ENCODE measurements at places on chromosomes 12 and 14. TPM values are rescaled to one million over a fixed set of nuclear protein-coding genes. Genes with fewer than 3 reads are reported as not detected.

DNA sequence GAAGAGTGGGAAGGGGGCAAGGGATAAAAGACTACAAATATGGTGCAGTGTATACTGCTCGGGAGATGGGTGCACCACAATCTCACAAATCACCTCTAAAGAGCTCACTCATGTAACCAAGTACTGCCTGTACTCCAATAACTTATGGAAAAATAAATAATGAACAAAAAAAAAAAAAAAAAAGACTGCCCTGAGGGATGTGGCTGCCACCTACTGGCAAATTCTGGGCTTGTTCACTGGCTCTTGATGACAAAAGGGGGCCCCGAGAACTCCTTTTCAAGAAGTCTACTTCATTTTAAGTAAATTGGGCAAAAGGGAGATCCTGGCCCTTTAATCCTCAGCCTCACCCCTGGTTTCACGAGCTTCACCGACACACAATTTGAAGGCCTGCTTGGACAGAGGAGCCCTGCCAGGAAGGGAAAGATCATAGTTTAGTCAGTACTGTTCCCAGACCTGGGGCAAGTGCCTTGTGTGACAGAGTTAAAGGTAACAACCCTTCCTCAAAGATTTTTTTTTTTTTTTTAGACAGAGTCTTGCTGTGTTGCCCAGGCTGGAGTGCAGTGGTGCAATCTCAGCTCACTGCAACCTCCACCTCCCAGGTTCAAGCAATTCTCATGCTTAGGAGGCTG lies 26.1 kb upstream of the STAC3 start:
- no peak for DNase-seq

Gene ALDH1L2
- total RNA-seq = 153 TPM

DNA sequence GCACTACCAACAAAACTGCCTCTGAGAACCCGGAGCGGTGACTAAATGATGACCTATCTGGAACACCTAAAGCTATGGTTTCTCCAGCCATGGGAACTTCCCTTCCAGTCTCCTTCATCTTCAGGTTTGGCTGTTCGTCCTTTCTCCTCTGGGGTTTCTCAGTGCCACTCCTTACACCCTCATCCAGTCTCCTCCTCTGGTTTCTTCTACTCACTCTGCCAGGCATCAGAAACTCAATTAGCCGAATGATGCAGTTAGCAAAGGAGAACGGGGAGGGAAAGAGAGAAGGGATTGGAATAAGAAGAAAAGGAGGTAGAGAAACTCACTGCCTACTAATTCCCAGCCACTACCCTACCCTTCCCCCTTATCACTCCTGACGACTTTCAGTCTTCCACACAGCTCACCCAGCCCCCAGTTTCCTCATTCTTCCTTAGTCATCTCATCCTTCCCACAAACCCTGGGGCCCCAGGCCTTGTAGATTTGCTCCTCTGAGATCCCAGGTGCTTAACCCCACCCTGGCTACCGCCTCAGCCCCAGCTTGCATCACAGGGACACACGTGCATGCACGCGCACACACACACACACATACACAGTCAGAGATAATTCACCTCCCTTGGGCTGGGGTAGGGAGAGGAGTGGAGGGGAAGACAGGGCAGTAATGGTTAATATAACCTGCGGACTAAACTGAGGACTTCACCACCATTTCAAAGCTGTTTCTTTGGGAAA lies 13.0 kb downstream of the FGD6 start:
- no peak for DNase-seq

Gene SLC16A7
- 26.0 TPM for total RNA-seq

DNA sequence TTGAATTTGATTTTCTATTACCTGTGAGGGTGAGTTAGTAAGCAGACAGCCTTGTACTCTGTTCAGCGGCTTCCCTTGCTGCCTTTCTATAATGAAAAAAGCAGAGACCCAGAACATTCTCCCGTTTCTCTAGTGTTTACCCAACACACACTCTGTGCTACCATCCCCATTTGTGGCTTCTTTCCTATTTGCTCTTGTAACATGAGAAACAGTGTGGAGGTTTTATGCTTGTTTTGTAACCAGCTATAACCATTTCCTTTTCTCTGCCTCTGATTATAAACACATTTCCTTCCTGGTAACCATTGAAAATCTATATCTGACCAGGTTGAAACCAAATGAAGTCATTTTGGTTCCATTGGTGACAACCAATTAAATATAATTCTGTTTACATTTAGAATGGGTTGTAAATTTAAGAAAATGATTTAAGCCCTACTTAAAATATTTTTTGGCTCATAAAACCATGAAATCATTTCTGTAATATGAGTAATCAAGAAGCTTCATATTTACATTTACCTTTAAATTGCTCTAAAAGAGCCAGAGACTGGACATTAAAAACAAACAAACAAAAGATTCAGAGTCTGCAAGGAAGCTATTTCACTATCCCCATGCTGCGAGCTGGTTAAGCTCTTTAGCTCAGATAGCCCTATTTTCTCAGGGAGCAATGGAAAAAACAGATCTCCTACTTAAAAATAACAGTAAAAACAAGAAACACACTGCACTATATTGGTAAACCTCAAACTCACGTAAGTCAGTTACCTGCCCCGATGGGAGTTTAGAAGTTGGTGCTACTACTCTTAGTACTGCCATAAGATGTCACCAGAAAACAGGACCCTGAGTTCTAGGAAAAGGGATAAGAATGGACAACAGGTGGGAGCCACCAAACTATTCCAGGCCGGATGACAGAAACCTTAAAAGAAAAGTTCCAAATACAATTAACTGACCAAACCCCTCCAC lies 206.5 kb upstream of the EEA1 start:
- no peak for DNase-seq

- no peak for DNase-seq
These were observed 209.4 kb upstream of the CRY1 start for GRCh38 chr12:107302649-107303341.

Gene SLC41A2
- total RNA-seq = 46.0 TPM

- no peak for DNase-seq
These were observed 974.5 kb upstream of the FLRT2 start for GRCh38 chr14:84555493-84555892.

Gene FOXM1
- total RNA-seq = 17.6 TPM

Gene SBNO1
- total RNA-seq = 37.3 TPM

Gene DTX1
- not detected for total RNA-seq

GRCh38 chr12:103542078-103542477 lies 45.0 kb upstream of the STAB2 start:
- no peak for DNase-seq

DNA sequence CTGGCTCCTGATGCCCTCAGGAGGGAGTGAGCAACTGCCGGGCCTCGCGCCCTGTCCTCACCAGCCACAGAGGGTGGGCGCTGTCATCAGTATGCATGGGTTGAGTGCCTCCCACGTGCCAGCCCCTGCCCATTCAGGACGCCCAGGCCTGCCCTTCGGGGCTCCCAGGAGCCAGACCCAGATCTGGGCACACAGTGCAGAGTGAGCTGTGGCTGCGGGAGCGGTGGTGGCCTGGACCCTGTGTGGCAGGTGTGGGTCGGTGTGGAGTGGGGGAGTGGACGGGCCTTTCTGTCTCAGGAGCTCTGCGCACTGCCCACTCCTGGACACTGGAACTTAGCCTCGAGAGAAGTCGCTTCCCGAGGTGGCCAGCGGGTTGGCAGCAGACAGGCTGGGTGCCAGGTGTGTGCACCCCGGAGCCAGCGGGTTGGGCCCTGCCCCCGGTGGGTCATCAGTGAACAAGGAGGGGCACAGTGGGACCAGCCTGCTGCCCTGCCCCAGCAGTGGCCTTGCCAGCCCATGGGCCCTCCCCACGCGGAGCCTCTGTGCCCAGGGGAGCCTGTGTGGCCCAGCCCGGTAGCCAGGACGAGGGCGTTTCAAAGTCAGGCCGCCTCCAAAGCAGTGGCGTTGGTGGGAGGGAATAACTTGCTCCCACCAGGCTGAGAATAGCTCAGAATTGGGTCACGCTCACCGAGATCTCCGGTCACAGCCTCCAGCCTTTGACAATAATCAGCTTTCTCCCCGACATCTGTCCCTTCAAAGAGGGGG lies 9.5 kb downstream of the TRMT61A start:
- no peak for DNase-seq

Gene KLHL33
- not detected for total RNA-seq

Gene PIK3C2G
- total RNA-seq = not detected

Gene TGFB3
- 200 TPM for total RNA-seq

- no peak for DNase-seq
These were observed 32.8 kb downstream of the FMNL3 start for GRCh38 chr12:49674318-49674981.

DNA sequence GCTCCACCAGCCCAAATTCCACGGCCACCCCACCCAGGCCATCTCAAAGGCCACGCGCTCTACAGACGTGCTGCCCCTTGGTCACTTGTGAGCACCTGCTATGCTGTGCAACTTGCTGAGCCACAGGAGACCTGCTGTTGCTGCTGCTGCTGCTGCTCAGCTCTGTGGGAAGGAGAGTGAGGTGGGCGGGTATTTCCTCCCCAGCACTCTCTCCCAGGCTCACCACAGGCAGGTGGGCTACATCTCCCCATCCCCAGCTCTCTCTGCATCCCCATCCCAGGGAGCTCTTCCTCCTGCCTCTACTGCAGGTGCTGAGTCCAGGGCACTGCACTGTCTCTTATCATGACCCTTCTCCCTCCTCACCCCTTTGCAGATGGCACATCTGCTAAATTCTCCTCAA lies 306.9 kb downstream of the BCL11B start:
- no peak for DNase-seq

- no peak for DNase-seq
These were observed 3.8 kb downstream of the ATF7IP start for GRCh38 chr12:14369311-14369710.

Measured in chondrocyte (in vitro differentiated cells).